GDM1 (cell line): ENCODE measurements at places on chromosomes 7 and 10.

DNA sequence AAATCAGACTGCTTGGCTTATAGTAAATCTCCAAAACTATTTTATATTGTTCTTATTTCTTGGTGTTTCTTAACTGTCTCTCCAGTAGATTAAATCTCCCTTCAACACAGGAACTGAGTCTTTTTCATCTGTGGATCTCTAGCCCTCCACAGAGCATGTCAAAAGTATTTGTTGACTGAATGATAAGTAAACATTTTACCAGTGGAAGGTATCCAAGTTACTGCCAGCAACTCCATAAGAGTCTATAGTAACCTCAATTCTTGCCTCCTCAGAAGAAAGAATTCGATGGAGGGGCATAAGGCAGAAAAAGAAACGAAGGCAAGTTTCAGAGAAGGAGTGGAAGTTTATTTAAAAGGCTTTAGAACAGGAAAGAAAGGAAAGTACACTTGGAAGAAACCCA, 293.9 kb upstream of the DKK1 start:
- DNase-seq: no peak

DNA sequence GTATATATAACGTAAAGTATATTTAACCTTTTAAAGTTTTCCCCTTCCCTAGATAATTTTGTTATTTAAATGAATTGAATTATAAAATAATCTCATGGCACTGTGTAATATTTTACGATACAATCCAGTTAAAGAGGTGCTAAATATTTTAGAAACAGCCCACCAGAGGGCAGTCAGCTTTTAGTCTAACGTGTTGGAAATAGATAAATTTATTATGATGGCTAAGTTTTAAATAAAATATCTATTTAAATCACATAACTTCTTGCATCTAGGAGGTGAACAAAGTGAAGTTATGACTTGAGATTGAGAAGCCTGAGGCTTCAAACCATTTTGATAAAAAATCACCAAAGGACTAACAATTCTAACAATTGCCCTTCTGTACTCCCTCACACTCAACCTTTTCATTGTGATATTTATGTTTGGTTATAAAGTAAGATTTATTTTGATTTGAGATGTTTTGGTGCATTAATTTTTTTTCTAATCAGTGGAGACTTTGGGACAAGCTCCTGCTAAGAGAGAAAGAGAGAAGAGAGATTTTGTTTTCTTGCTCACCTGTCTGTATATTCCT, 171.5 kb upstream of the SP4 start:
- DNase-seq: no peak

- no peak for DNase-seq
These were observed 319.2 kb downstream of the DPP6 start for GRCh38 chr7:154371424-154371823.

GRCh38 chr10:30176776-30177533, 117.6 kb upstream of the JCAD start:
- DNase-seq: no peak

- no peak for DNase-seq
These were observed 174.2 kb upstream of the INHBA start for GRCh38 chr7:41877118-41877517.

GRCh38 chr10:110456046-110456445, 41.7 kb upstream of the DUSP5 start:
- no peak for DNase-seq

GRCh38 chr7:137987968-137988367, 13.9 kb downstream of the CREB3L2 start:
- DNase-seq: no peak

DNA sequence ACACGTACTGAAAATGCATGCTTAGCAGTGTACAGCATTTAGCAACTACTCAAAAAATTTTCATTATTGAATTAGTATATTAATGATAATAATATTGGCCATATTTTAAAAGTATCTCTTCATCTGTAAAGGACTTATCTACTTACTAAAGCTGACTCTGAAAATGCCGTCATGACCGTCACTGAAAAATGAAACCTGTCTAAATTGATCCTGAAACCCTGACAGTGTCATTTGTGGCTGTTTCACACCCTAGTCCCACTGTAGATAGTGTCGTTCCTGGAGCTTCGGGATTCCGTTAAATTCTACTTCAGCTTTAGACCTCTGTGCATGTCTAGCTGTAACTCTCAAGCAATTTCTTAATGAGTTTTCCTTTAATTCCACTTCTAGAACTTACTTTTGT, 35.8 kb upstream of the EZH2 start:
- DNase-seq: no peak

- DNase-seq: no peak
These were observed 19.8 kb downstream of the ERCC6 start for GRCh38 chr10:49518982-49519578.

DNA sequence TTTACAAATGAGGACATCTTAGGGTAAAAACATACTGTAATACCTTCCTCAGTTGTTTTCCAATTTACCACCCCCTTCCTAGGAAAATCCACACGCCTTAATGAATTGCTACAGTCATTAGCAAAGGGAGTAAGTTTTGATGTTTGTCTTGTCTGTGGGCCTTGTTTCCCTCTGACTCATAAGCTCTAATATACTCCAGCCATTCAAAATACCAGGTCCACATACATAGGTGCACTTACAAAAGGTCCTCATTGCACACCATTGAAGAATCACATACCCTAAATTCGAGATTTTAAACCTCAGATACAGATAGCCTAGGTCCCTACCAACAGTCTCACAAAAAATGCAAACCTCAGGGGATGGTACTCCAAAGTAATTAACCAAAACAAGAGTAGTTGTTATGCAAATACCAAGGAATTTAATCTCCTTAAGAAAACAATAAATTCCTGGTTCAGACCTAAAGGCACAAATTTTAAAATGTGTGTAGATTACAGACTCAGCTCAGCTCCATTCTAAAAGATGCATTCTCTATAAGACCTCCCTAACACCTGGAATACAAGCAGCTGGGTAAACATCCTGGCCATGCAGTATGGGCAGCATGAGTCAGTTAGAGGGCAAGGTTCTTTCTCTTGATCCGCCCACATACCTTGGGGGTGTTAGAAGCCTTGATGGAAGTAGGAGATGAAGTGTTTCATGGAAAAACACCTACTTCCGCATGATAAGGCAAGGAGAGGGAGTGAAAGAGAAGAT, 3.0 kb upstream of the LIPK start:
- DNase-seq: no peak

DNA sequence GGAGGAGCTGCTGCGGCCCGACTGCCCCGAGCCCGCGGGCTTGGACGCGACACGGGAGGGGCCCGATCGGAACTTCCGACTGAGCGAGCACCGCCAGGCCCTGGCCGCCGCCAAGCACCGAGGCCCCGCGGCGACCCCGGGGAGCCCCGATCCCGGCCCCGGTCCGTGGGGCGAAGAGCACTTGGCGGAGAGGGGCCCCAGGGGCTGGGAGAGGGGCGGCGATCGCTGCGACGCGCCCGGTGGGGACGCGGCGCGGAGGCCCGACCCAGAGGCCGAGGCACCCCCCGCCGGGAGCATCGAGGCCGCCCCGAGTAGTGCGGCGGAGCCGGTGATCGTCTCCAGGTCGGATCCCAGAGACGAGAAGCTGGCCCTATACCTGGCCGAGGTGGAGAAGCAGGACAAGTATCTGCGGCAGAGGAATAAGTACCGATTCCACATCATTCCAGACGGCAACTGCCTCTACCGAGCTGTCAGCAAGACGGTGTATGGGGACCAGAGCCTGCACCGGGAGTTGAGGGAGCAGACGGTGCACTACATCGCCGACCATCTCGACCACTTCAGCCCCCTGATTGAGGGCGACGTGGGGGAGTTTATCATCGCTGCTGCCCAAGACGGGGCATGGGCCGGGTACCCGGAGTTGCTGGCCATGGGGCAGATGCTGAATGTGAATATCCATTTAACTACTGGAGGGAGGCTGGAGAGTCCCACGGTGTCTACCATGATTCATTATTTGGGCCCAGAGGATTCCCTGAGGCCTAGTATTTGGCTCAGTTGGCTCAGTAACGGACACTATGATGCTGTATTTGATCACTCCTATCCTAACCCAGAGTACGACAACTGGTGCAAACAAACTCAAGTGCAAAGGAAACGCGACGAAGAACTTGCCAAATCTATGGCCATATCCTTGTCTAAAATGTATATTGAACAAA, 1.4 kb downstream of the OTUD1 start:
- DNase-seq: no peak

DNA sequence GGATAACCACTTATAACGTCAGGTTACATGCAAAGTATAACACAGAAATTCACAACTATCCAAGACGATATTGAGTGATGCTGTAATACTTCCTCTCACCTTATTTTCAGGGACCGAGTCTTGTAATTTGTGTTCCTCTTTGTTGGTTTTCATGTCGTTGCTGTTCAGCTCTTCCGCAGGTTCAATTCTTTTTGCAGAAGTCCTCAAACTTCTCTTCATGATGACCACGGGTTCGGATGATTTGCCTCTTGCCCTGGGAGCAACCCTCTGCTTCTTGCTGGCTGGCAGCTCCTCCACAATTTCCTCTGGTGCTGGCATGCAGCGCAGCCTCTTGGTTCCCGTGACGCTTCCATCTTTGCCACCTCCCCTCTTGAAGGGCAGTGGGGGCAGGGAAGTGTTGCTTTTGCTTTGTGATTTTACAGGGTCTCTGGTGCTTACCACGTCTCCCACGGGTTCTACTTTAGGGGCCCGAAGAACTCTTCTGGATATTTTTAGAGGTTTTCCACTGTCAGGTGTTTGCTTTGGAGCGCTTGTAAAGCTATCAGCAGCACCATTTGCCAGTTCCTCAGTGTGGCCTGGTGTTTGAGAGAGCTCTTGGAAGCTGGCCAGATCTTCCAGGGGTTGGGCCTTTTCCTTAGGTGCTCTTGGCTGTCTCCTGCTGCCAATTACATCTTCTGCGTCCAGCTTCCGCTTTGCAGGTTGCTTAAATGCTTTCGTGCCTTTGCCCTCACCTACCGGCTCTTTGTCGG, 23.6 kb downstream of the MKI67 start:
- DNase-seq: no peak

GRCh38 chr7:149871576-149871975, 2.2 kb upstream of the ATP6V0E2 start:
- DNase-seq: no peak
